ENCODE measurements at places on chromosomes 5 and 9.

DNA sequence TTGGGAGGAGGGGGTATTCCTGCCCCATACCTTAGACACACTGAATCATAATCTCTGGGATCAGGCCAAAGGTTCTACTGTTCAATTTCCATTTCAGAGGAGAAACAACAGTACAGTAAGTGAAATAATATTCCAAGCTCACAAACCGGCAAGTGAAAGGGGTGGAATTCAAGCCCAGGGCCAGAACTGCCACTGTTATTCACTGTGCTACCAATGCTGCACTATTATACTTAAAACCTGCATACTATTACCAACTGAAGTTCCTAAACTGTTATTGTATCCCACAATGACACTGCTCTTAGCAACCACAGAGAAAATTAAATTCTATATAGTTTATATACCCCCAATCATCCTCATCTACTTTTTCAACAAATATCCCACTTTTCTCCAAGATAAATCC is 24.6 kb downstream of the SSBP2 start:
- no peak for DNase-seq

GRCh38 chr5:167869125-167869524 is 422.3 kb upstream of the WWC1 start:
- no peak for DNase-seq

- DNase-seq, result no peak
These were observed 253.9 kb upstream of the DMAC1 start for GRCh38 chr9:8053501-8053900.

DNA sequence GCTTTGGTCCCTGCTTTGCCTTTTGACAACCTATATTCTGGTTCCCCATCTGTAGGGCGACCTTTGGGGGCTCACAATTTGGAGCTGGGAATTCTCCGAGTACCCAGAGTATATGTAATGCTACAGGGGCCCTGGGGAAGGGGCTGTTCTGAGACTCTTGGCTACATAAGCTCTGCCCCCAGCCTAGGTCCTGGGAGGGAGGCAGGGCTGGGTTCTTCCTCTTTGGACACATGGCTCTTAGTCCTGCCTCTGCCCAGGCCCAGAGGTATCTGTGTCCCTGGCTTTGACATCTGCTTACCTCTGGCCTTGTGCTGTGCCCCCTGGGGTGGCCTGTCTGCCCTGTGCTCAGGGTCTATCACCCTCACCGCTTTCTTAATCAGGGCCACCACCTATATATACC is 181.6 kb downstream of the CACNA1B start:
- no peak for DNase-seq

DNA sequence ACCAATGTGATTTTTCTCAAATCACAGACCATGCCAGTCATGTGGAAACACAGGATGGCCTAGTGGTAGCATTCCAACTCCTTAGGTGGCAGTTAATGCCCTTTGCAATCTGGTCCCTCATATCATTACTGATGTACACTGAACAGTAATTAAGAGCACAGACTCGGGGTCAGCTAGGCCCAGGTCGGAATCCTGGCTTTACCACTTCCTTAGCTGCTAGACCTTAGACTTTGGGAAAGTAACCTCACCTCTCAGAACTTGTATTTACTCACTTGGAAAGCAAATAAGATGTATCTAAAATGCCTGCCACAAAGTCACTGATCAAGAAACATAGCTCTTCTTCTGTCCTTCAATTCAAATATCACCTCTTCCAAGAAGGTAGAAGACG is 112.8 kb downstream of the MAPKAP1 start:
- DNase-seq, result no peak

GRCh38 chr9:137286975-137287383 is 9.5 kb downstream of the TOR4A start:
- no peak for DNase-seq

GRCh38 chr5:171596391-171596878 is 177.0 kb downstream of the FGF18 start:
- DNase-seq, result peak; percentile 89

GRCh38 chr9:126498331-126498730 is 115.4 kb upstream of the LMX1B start:
- DNase-seq, result no peak

DNA sequence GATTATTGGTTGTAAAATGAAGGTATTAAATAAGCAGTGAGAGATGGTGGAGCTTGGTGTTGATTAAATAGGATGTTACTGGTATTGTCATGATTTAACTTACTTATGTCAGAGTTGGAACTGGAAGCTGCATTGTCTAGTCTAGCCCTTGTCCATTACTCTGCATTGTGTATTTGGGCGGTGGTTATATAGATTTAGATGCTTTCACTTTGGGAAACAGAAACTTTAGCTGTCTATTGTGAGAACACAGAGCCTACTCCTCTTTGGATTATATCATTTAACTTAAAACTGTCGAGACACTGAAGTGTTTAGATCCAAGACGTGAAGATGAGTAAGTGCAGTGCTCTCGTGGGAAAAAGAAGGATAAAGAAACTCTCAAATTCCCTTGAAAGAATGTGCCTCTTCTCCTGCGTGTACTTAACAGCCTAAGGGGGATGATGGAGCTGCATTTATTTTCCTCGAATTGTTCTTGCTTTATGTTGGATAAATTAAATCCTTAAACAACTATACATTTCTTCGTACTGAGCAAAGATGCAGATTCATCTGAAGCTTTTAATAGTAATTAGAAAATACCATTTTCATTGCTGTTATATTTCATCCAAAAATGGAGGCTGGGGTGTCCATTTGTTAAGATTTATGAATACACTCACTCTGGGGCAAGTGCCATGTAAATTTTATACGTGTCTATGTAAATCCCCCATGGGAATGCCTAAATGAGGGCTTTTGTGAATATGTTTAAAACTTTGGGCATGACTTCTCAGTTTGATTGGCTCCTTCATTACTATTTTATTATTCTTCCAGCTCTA is 21.6 kb downstream of the FBXL7 start:
- DNase-seq, result no peak

GRCh38 chr9:93324191-93324834 is 127.2 kb upstream of the FAM120A start:
- DNase-seq, result no peak

DNA sequence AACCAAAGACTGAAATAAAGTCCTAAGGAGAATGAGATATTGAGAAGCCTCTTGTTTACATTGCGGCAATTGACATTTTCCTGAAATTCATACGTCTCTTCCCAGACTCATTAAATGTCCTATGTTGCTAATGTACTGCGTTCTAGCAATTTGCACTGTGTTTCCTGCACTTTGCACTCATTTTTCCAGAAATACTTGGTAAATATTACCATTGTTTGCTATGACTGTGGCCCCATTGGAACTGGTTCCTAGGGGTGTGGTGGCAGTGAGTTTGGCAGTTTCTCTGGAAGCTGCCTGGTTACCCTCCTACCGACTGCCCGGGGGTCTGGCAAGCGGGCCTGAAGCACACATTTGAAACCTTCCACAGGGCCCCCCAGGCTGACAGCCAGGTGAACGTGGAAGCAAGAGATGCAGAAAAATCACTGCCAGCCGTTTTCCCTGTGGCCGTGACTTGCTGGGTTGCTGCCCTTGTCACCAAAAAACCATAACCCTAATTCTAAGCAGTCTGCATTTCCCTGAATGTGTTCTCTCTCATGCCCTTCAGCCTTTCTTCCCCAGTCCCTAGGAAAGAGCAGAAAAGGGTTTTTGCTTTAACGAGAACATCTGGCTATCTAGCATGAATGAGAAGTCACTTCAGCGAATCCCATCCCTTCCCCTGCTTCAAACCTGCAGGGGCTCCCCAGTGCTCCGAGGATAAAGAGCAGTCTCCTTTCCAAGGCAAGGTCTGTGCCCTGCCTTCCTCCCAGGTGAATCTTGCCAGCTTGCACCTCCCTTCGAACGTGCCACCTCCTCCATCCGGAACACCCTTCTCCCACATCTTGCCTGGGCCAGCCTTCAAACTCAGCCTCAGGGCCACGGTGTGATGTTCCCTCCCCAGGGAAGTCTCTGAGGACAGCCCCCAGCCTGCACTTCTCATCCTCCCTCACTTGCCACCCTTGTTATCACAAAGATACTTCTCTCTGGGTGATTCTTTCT is 84.2 kb downstream of the AK8 start:
- no peak for DNase-seq

DNA sequence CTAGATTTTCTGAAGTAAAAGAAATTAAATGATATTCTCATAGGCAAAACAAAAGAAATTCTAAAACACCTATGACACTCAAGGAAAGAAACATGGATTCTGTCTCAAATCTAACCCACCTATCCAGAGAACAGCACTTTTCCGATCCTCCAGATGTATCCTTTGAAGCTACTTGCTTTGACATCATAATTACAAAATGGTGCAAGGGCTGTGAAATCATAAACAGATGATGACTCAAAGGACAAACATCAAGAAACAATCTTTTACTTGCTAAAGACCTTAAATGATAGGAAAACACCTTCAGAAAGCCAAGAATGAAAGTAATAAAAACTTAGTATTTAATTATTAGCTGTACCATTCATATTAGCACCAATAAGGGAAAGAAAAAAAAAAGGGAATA is 202.6 kb downstream of the DENND1A start:
- DNase-seq, result no peak

GRCh38 chr9:27539479-27540441 is 10.1 kb upstream of the MOB3B start:
- DNase-seq, result peak; percentile 42

GRCh38 chr9:37040508-37041127 is 6.5 kb upstream of the PAX5 start:
- no peak for DNase-seq

DNA sequence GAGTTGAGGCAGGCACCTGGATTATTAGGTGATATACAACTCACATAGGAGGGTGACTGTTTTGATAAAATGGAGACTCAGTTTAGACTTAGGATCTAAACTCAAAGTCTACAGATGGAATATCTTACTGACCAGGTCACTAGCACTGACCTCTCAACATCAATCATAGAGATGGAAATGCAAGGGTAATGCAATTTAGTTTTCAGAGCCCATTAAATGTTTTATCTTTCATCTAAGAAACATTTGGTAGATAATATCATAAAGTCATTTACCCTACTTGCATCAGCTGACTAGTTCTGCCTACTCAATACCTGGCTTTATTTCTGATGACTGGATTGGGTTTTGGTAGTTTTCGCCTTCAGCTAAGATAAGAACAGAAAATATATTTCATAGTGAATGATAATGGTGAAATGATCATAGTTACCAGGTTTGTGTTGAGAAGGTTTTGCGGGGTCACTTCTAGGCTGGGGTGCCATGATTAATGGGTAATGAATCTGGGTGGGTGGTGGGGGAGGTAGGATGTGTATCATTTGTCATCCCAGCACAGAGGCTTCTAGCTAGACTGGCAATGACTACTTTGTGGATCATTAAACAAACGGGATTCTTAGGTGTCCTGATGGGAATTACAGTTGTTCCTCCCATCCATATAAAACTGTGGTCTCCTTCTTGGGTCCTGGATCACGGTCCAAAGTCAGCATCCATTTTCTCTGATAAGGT is 173.4 kb downstream of the PPP2R2B start:
- no peak for DNase-seq

DNA sequence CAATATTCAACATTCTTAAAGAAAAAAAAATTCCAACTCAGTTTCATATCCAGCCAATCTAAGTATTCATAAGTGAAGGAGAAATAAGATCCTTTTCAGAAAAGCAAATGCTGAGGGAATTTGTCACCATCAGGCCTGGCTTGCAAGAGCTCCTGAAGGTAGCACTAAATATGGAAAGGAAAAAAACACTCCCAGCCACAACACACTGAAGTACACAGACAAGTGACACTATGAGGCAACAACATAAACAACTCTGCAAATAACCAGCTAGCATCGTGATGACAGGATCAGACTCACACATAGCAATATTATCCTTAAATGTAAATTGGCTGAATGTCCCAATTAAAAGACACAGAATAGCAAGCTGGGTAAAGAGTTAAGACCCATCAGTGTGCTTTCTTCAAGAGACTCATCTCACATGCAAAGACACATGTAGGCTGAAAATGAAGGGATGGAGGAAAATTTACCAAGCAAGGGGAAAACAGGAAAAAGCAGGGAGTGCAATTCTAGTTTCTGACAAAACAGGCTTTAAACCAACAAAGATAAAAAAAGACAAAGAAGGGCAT is 33.1 kb downstream of the ANKRD33B start:
- no peak for DNase-seq

- no peak for DNase-seq
These were observed 86.5 kb downstream of the BNC2 start for GRCh38 chr9:16784002-16784401.

GRCh38 chr5:125043781-125044391 is 297.4 kb upstream of the ZNF608 start:
- peak; percentile 82 for DNase-seq

- DNase-seq, result no peak
These were observed 99.3 kb downstream of the ANGPTL2 start for GRCh38 chr9:127022913-127023660.

GRCh38 chr9:131798246-131798645 is 58.4 kb upstream of the RAPGEF1 start:
- DNase-seq, result no peak

GRCh38 chr9:117304549-117304948 is 110.3 kb downstream of the ASTN2 start:
- no peak for DNase-seq

- DNase-seq, result no peak
These were observed 58.7 kb upstream of the PTPN3 start for GRCh38 chr9:109556786-109557185.

- no peak for DNase-seq
These were observed 47.1 kb upstream of the ZNF354A start for GRCh38 chr5:178777520-178777919.

- no peak for DNase-seq
These were observed 59.1 kb upstream of the ZFAND5 start for GRCh38 chr9:72424131-72424530.
